ENCODE measurements at places on chromosomes 1 and 21.

GRCh38 chr1:66998972-66999371 is 55.0 kb downstream of the SLC35D1 start:
- no peak for DNase-seq

DNA sequence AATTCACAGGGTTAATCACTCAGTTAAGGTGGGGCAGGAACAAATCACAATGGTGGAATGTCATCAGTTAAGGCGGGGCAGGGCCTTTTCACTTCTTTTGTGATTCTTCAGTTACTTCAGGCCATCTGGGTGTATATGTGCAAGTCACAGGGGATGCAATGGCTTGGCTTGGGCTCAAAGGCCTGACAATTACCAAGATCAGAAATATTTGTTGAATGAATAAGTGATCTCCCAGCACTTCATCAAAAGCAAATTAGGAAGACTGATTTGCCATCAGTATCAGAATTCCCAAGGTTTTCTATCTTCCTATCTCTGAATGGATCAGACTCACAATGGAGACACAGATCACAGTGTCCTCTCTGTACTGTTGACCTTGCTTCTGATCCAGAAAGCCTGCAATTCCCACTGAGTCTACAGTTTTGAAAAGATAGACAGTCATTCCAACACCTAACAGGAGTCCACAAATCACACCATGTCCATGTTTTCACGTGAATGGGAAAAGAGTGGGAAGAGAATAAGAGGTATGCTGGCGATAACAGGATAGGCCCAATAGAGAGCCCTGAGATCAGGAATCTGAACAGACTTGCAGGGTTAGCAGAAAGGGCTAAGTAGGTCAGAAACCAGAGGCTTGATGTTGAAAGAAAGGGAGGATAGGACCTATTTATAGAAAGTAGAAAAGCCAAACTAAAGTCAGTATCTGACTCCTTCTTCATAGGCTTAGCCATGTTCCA is 75.3 kb downstream of the KCNK1 start:
- DNase-seq: no peak

- no peak for DNase-seq
These were observed 251.4 kb downstream of the ZNF648 start for GRCh38 chr1:181809991-181810545.

- DNase-seq: no peak
These were observed 27.7 kb downstream of the CD34 start for GRCh38 chr1:207883104-207883651.

- no peak for DNase-seq
These were observed 17.4 kb upstream of the GRHL3 start for GRCh38 chr1:24301785-24302175.

DNA sequence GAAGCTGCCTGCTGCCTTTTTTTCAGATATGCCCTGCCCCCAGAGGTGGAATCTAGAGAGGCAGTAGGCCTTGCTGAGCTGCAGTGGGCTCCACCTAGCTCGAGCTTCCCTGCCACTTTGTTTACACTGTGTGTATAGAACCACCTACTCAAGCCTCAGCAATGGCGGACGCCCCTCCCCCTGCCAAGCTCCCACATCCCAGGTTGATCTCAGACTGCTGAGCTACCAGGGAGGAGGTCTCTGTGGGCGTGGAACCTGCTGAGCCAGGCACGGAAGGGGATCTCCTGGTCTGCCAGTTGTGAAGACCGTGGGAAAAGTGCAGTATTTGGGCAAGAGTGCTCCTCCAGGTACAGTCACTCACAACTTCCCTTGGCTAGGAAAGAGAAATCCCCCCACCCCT is 65.1 kb downstream of the MSH4 start:
- DNase-seq: no peak

DNA sequence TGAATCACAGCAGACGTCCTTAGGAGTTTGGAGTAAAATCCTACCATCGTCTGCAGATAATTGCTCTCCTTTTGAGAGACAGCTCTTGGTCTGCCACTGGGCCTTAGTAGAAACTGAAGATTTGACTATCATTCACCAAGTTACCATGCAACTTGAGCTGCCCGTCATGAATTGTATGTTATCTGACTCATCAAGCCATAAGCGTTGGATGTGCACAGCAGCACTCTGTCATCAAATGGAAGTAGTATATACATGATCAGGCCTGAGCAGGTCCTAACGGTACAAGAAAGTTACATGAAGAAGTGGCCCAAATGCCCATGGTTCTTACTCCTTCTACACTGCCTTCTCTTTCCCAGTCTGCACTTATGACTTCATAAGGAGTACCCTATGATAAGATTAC is 317.8 kb downstream of the GPATCH2 start:
- DNase-seq: no peak

All from stimulated activated CD4-positive, alpha-beta T cell treated with anti-CD3 and anti-CD28 coated beads, Interleukin-15, amount 100 ng/mL, for 48 hours (primary cell).